Myometrial cell (primary cell): ENCODE measurements at places on chromosomes 2 and 18. TPM values are rescaled to one million over a fixed set of nuclear protein-coding genes. Genes with fewer than 3 reads are reported as not detected.

SLC1A4 gene
- 18.2 and 19.3 TPM in 2 replicates for total RNA-seq

SERPINB11 gene
- not detected in 2 replicates for total RNA-seq

SLC30A3 gene
- total RNA-seq: not detected in 2 replicates

EMILIN2 gene
- total RNA-seq: 24.8 and 43.8 TPM in 2 replicates
